ENCODE measurements at places on chromosomes 16 and 17.

DNA sequence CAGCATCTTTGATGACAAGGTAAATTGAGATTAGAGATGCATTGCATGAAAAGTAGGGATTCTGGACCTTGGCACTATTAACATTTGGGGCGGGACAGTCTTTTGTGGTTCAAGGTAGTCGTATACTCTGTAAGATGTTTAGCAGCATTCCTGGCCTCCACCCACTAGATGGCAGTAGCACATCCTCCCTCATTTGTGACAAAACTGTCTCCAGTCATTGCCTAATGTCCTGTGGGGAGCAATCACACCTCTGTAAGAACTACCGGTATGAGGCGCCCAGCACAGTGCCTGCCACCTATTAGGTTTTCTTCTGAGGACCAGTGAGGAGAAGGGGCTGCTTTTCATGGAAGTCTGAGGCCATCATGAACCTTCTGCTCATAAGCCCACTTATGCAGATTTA is 180.8 kb downstream of the RBFOX1 start:
- no peak for DNase-seq

- no peak for DNase-seq
Measured at GRCh38 chr17:42308446-42308845, 20.1 kb downstream of the STAT5A start.

GRCh38 chr17:4329838-4330237 is 36.6 kb downstream of the UBE2G1 start:
- no peak for DNase-seq

DNA sequence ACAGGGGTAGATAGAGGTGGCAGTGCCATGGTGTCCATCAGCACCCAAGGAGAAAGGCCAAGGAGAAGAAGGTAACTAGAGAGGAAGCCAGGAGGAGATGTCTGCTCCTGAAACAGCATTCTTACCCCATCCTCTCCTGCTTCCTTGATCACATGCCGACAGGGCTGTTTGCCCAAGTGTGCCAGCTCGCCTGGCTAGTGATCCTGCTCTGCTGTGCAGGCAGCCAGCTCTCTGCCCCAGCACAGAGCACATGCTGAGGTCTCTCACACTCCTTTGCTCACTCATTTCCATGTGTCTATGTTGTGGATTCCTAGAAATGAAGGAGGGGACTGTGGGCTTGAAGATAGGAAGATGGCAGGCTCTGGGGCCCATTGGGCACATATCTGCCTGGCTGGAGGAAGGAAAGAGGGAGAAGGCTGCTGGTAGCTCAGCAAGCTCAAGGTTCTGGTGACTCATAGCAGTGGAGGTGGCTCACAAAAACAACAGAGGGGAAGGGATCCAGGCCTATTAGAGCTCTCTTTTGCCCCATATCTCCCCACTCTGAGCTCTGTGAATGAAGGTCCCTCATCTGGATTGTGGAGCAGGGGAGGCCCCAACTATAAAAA is 54.3 kb downstream of the NEUROD2 start:
- DNase-seq: no peak
